Activated T-cell treated with anti-CD3 and anti-CD28 coated beads, Interleukin-2, amount 50 U/mL, for 1 hour (primary cell): ENCODE measurements at places on chromosomes 4 and X.

DNA sequence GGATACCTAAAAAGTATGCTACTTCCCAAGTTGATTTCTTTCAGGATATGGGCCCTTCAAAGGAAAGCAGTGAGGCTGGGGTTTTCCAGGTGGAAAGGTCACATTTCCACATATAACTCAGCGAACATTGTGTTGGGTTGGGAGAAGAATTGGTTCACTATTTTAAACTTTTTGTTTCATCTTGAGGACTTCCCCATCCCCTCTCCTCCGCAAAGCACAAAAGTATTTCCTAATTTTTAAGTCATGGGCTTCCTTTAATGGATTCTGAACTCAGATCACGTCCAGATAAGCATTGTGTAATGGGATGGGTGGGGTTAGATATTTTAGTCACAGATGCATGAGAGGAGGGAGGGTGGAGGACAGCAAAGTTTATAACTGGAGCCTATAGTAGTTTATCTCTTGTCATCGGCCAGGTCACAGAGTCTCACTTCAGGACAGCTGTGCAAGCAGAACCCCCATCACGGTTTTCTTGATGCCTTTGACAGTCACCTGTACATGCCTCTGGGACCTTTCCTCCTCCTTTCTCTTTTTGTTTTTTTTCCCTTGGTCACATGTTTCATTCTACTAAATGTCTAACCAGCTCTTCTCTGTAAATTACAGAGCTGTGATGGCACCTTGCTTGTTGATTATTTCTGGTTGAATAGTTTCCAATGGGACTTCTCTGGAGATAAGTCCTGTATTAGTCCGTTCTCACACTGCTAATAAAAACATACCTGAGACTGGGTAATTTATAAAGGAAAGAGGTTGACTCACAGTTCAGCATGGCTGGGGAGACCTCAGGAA, 115.4 kb downstream of the PTTG2 start:
- no peak for DNase-seq

- DNase-seq: no peak
Observed at GRCh38 chr4:53852343-53852742, 212.1 kb downstream of the CHIC2 start.

DNA sequence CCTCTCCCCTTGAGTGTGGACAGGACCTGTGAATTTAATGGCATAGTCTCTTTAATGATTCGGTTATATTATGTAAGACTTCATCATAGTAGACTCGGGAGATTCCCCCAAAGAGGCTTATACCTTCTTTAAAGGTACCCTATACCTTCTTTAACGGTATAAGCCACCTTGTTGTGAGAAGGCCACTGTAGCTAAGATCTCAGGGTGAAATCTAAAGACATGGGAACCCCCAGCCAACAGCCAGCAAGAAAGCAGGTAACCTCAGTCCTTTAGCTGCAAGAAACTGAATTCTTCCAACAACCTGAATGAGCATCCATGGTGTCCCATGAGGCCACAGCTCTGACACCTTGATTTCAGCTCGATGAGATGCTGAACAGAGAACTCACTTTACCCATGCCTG, 931 bp downstream of the DDX60 start:
- no peak for DNase-seq

GRCh38 chr4:39348371-39349315, 17.5 kb downstream of the RFC1 start:
- DNase-seq: no peak

- peak; percentile 79 for DNase-seq
Observed at GRCh38 chrX:65667503-65668376, at the start of gene MSN. Gene MSN (plus strand): TSS chrX:65667654. CDS start chrX:65667842, 188 bp downstream.

DNA sequence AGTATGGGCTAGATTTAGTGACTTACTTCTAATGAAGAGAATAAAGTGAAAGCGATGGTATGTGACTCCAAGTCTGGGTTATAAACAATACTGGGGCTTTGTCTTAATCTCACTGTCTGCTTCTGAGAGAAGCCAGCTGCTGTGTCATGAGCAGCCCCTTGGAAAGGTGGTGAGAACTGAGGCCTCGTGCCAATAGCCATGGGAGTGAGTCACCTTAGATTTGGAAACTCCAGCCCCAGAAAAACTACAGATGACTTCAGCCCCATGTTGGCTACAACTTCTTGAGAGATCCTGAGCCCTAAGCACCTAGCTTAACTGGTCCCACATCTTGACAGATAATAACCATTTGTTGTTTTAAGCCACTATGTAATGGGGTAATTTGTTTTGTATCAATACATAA, 77.6 kb downstream of the CWH43 start:
- no peak for DNase-seq
